ENCODE measurements at places on chromosomes 12 and 14. TPM values are rescaled to one million over a fixed set of nuclear protein-coding genes. Genes with fewer than 3 reads are reported as not detected.

Gene RDH5
- 8.4 TPM for total RNA-seq

Gene INHBE
- total RNA-seq, result not detected

Gene GLT8D2
- 0.31 TPM for total RNA-seq

Gene DNAJC22
- total RNA-seq, result not detected

Gene TOMM20L
- not detected for total RNA-seq

Gene MYBPC1
- total RNA-seq, result not detected

Data from activated CD4-positive, alpha-beta T cell treated with anti-CD3 and anti-CD28 coated beads, Interleukin-2, amount 10 ng/mL, durations not matched to agents 24 days and 14 days (primary cell).